Stimulated activated CD8-positive, alpha-beta memory T cell treated with anti-CD3 and anti-CD28 coated beads, Interleukin-7, amount 100 ng/mL, for 1 hour (primary cell): ENCODE measurements at places on chromosomes 12 and 14.

DNA sequence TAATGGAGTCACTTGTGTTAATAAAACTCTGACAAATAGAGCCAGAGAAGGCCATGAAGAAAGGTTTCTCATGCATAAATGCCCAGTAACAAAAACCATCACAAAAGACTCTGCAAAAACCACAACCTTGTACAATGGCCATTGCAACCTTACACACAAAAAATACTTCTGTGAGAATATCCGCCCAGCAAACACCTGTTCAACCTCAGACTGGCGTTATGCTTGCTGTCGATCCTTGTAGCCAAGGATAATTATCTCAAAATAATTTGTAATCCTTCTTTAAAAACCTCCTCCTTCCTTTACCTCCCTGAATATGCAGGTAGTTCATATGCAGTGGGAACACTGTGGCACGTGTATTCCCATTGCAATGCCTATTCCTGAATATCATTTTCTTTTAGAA lies 157.1 kb downstream of the SLC41A2 start:
- no peak for DNase-seq

- DNase-seq, result no peak
Observed at GRCh38 chr12:76864791-76865400, 13.9 kb downstream of the CSRP2 start.

GRCh38 chr14:42469637-42470426 lies 863.2 kb downstream of the LRFN5 start:
- no peak for DNase-seq

GRCh38 chr12:2960996-2961616 lies 1.9 kb downstream of the TEAD4 start:
- no peak for DNase-seq

- no peak for DNase-seq
Observed at GRCh38 chr12:8644345-8645248, 18.0 kb downstream of the MFAP5 start.

GRCh38 chr14:95730126-95730525 lies 16.2 kb upstream of the TCL1A start:
- DNase-seq, result no peak

DNA sequence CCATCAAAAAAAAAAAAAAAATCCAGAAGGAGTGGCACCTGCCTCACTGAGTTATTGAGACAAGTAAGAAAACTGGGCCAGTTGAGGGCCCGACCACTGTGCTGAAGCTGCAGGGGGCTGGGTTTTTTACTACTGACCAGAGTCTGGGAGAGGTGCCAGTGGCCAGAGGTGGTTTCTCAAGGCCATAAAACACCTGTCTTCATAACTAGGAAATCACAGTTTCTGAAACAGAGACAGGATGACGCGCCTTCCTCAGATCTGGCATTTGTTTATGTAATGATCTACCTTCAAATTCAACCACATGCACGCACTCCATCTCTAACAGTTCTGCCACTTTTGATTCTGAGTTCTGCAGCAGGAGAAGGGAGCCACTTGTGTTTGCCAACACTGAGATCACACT lies 12.7 kb downstream of the TSPAN11 start:
- DNase-seq, result no peak

DNA sequence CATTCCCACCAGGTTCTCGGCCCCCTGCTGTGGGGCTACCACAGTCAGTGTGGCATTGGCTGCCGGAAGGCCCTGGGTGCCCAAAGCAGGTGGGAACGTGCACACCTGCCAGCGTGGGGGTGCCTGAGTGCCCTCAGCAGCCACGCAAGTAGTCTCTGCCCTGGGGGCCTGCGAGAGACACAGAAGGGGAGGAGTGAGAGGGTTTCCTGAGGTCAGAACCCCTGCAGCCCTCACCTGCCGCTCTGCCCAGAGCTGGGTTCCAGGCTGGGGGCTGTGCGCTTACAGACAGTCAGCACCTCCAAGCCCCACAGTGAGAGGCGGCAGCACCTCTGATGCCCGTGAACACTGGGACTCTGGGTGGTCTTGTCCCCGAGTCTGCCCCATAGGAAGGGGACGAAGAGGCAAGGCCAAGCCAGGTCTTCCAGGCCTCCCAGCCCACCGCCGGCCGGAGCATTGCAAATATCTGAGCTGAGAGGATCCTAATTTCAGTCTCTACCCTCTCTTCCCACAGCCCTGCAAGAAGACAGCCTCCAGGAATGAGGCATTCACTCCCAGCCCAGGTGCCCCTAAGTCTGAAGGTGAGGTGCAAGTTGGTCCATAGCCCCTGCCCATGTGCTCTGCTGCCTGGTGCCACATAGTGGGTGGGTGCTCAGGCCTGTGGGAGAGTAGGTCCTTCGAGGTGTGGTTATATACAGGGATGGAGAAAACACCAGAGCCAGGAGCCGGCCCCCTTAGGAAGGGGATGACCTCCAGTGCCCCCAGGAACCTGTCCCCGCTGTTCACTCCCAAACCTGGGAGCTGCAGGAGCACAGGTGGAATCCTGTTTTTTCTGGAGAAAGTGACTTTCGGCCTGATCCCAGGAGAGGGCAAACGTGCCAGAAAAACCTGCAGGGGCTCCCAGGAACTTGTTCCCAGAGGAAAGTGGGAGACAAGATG lies 291.1 kb upstream of the RTL1 start:
- no peak for DNase-seq

DNA sequence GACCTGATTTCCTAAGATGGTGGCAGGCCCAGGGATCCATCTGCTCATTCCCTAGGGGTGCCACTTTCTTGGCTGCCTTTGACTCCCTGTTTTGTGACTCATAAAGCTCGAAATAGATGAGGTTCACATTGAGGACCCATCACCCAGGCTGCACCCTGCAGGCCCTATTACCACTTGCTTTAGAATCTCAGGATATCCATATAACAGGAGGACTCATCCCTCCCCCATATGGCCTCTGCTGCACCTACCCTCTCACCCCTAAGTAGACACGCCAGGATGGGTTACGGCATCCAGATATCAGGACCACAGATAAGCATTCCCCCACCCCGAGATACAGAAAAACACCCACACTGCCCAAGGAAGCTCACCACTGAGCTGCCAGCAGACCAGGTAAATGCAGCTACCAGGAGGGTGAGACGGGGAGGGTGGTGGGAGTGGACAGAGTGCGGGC lies 155.7 kb downstream of the DPF3 start:
- no peak for DNase-seq

- no peak for DNase-seq
Observed at GRCh38 chr12:25957793-25958427, 572 bp upstream of the RASSF8 start.

- DNase-seq, result no peak
Observed at GRCh38 chr12:5723071-5723470, 222.0 kb downstream of the ANO2 start.

- DNase-seq, result no peak
Observed at GRCh38 chr14:66920196-66920595, 269.0 kb upstream of the GARIN2 start.

DNA sequence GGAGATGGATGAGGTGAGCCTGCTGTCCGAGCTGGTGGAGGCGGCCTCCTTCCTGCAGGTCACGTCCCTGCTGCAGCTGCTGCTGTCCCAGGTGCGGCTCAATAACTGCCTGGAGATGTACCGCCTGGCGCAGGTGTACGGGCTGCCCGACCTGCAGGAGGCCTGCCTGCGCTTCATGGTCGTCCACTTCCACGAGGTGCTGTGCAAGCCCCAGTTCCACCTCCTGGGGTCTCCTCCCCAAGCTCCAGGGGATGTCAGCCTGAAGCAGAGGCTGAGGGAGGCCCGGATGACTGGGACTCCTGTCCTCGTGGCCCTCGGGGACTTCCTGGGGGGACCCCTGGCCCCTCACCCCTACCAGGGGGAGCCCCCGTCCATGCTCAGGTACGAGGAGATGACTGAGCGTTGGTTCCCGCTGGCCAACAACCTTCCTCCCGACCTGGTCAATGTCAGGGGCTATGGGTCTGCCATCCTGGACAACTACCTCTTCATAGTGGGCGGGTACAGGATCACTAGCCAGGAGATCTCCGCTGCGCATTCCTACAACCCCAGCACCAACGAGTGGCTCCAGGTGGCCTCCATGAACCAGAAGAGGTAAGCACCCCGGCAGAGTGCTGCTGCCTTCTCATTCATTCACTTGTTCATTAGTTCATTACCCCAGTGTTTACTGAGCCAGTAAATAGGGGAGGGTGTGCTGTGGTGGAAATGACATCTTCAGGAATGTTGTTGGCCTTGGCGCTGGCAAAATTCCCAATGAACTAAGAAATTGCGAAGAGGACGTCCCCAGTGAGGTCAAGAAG lies 774 bp upstream of the MANSC4 start:
- DNase-seq, result no peak

GRCh38 chr12:111759271-111759670 lies 7.5 kb upstream of the ALDH2 start:
- no peak for DNase-seq

DNA sequence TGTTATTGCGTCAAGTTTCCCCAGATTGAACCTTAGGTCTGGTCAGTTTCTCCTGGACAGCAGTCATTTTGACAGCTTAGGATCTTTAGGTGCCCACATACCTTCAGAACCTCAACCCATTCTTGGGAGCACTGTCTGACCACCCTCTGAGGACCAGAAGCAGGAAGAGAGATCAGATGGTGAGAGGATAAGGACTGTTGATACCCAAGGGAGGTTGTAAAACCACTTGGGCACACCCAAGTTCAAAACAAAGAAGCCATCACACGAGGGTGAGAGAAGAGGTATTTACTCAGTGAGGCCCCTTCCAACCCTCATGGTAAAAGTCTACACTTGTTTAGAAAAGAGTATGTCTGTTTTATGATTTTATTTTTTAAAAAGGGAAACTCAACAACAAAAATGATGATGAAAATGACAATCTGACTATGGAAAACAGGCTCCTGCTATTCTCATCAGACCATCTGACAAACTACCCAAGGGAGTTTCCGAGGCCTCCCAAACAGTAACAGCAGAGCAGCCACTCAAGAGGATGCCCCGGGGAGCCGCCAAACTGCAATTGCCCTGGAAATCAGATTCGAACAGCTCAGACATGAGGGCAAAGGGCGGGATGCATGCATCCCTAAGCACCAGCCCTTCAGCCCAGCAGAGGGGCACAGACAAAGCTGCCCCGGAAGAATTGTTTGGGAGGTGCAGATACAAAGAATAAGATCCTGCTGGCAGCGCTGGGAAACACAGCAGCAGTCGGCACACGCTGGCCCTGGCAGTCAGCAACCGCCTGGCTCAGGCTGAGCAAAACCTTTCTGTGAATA lies 162.6 kb upstream of the PLEKHG7 start:
- no peak for DNase-seq

DNA sequence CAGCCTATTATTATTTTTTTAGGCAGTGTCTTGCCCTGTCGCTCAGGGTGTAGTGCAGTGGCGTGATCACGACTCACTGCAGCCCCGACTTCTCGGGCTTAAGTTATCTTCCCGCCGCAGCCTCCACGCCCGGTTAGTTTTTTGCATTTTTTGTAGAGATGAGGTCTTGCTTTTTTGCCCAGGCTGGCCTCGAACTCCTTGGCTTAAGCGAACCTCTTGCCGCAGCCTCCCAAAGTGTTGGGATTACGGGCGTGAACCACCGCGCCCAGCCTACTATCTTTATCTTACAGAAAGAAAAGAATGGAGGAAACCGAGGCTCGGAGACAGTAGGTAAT lies 507 bp upstream of the PTPN11 start:
- no peak for DNase-seq

DNA sequence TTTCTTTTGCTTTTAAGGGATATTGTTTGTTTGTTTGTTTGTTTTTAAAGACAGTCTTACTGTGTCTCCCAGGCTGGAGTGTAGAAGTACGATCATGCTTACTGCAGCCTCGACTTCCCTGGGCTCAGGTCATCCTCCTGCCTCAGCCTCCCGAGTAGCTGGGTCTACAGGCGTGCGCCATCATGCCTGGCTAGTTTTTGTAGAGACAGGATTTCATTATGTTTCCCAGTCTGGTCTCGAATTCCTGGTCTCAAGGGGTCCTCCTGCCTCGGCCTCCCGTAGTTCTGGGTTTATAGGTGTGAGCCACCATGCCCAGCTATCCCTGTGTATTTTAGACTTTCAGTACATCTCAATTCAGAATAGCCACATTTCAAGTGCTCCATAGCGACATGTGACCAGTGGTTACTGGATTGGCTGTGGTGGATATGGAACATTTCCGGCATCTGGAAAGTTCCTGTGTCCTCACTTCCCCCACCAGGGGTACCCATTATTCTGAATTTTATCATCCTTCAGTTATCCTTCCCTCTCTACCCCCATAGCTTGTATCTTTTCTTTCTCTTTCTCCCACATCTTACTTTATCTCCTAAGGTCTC lies 61.1 kb downstream of the HRK start:
- DNase-seq, result no peak

- DNase-seq, result no peak
Observed at GRCh38 chr14:34361504-34362011, 100.5 kb downstream of the SPTSSA start.

DNA sequence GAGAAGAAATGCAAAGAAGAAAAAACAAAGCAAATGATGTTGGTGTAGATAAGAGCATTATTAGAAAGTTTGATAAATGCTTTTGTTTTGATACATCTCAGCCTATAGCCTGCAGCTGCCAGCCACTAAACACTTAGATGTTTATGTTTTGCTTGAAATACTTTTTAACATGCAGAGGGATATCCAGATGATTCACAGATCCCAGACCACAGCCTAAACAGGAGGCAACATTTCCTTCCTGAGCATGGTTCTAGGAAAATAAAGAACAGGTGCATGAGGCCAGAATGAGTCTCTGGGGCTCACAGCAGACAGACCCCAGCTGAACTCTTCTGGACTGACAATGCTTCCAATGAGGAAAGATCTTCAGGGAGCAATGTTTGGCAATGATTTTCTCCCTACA lies 103.7 kb upstream of the EEA1 start:
- no peak for DNase-seq

DNA sequence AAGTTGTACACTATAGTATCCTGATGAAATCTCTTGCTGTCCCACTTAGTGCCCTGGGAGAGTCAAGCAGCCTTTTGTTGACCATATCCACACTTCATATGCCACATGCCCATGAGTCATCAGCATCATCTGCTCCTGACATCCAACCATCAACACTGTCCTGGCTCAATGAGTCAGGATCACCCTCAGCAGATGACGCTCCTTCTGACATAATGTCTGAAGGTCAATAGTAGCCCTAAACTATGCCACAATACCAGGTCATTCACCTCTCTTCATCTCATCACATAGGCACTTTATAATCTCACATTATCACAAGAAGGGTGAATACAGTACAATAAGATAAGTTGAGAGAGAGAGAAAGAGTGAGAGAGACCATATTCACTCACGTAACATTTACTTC lies 369.0 kb upstream of the FAR2 start:
- DNase-seq, result no peak

DNA sequence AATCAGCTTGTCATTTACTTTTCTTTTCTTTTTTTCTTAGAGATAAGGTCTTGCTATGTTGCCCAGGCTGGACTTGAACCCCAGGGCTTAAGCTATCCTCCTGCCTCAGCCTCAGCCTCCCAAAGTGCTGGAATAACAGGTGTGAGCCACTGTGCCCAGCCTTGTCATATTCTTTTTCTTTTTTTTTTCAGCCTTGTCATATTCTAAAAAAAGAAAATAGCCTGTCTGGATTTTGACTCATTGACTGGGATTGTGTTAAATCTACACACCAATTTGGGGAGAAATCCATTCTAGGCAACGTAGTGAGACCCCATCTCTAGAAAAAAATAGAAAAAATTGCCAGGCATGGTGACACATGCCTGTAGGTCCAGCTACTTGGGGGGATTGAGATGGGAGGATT lies 24.1 kb downstream of the ATP5MC2 start:
- no peak for DNase-seq

GRCh38 chr12:63918800-63919300 lies 74.3 kb downstream of the SRGAP1 start:
- no peak for DNase-seq
